ENCODE measurements at places on chromosomes 6 and 20.

GRCh38 chr6:44028789-44029310 is 98.4 kb downstream of the MRPL14 start:
- no peak for DNase-seq

DNA sequence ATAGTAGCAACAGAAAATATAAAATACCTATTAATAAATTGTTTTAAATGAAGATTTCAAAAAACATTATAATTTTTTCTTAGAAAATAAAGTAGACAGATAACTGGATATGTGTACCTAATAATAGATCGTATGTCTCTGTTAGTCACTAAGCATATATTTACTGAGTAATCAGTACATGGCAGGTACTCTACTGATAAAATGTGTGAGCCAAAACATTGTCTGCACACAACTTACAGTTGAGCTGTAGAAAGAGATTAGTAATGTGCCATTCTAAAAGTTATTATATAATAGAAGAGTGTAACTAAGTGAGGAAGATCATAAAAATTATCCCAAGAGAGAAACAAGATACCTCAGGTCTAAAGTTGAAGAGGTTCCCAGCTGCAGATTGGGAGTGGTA is 929.9 kb upstream of the EPHA7 start:
- no peak for DNase-seq

GRCh38 chr6:92541448-92542060 is 877.8 kb downstream of the EPHA7 start:
- DNase-seq = no peak

- no peak for DNase-seq
These were observed 192.7 kb downstream of the UTRN start for GRCh38 chr6:144477856-144478255.

DNA sequence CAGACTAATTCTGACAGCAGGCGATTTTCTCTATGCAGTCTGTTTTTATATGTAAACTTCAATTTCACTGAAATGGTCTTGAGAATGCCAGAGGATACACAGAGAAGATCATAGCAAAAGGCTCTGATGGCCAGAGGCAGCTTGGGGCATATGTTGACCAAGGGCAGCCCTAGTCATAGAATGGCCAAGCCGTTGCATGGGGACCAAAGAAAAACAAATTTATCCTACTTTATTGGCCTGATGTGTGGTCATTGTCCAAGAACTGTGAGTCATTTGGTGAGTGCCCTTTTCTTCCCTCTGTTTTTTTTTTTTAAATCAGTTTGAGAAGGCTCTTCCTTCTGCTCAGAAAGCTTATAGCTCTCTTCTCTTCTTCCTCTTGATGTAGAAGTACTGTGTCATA is 5.8 kb downstream of the HDGFL1 start:
- DNase-seq = no peak

- no peak for DNase-seq
These were observed 270.4 kb upstream of the JARID2 start for GRCh38 chr6:14975471-14975817.

GRCh38 chr6:18342223-18342622 is 44.9 kb upstream of the RNF144B start:
- no peak for DNase-seq

- no peak for DNase-seq
These were observed 44.2 kb upstream of the TAB2 start for GRCh38 chr6:149273318-149273717.

DNA sequence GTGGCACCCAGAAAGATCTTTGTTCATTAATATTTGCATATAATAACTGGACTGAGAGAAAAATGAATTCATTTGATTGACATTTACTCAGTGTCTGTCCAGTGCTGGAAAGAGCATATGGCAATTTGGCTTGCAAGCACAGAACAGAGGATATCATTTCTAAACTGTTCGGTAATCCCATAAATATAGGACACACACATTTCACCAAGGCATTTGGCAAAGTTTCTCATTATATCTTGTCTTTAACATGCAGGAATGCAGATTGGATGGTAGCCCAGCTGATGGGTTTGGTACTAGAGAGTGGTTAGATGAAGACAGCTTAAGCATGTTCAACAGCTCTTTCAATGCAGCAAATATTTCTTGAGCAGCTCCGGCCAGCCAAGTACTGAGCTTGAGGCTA is 259.2 kb downstream of the PRKN start:
- DNase-seq = no peak

Measured in epithelial cell of proximal tubule (primary cell).